PC-3 (cell line): ENCODE measurements at places on chromosomes 12 and 14.

DNA sequence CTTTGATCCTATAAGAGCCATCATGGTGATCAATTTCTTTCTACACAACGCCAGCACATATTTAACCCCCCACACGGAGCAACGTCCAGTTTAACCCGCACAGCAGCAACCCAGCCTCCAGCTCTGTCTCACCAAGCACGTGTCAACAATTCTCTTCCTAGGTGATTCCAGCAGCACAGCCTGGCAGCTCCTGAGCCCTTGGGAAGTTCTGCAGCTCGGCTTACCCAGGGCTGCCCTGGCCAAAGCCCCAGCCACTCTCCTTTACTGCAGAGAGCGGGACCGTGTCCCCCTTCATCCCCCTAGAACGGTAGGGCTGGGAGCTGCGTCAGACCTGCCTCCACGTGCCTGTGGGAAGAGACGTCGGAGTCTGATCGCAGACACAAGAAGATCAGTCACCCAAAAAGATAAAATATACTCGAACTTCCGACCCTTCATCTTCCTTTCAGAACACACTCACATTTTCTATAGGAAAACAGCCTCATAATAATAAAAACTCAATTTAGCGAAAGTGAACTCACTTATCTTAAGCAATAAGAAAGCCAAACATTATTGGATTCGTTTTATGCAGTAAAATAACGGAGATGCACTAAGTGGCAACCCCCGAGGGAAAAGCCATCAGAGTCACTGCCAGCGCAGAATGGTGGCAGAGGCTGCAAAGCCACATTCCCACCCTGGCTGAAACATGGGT lies 7.6 kb downstream of the TMEM121 start:
- no peak for DNase-seq

DNA sequence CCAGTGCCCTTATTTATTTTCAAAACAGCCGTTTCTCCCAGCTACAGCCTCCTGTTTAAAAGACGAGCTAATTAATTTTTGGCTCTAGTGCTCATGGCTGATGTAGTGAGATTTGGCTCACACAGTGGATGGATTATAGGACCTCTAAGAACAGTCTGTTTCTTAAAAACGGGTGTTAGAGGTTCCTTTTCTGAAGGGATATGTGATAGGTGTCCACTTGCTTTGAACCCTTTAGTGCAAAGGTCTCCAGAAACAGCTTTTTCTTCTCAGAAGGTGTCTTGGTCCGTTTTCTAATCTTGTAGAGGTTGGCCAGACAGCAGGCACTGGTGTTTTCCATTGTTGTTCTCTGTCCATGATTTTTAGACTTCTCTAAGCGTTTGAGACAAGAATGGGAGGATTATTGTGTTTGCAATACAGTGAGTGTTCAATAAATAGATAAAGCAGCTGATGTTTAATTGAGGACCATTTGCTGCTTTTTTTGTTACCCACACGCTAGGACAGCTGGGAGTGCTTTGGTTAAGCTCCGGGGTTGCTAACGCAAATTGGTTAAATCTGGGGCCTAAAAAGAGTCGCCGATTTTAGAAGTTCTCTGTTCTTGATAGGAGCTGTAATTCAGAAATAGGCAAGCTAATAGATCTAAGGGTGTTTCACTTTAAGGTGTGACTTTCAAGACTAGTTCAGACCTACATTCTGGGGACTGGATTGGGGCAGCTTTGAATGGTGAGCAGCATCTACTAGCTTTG lies 1.0 kb downstream of the BORCS5 start:
- DNase-seq, result no peak

GRCh38 chr14:76584271-76584702 lies 177.0 kb upstream of the VASH1 start:
- no peak for DNase-seq

DNA sequence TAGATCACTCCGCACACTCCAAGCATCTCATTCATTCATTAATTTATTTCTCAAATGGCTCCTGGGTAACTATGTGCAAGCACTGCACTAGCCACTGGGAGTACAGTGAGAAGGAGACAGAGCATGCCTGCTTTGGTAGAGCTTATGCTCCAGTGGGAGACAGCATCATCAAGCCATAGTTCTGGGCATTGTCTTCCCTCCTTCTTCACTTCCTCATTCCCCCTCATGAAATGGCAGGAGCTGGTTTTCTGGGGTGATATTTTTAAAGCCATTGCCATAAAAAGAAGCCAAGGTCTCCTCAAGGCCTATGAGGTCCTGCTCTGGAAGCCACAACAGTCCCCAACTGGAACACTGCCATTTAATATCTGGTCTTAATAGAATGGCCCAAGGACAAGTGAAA lies 20.2 kb upstream of the RIC8B start:
- no peak for DNase-seq

- DNase-seq, result no peak
Measured at GRCh38 chr12:58703866-58704265, 216.4 kb downstream of the LRIG3 start.

DNA sequence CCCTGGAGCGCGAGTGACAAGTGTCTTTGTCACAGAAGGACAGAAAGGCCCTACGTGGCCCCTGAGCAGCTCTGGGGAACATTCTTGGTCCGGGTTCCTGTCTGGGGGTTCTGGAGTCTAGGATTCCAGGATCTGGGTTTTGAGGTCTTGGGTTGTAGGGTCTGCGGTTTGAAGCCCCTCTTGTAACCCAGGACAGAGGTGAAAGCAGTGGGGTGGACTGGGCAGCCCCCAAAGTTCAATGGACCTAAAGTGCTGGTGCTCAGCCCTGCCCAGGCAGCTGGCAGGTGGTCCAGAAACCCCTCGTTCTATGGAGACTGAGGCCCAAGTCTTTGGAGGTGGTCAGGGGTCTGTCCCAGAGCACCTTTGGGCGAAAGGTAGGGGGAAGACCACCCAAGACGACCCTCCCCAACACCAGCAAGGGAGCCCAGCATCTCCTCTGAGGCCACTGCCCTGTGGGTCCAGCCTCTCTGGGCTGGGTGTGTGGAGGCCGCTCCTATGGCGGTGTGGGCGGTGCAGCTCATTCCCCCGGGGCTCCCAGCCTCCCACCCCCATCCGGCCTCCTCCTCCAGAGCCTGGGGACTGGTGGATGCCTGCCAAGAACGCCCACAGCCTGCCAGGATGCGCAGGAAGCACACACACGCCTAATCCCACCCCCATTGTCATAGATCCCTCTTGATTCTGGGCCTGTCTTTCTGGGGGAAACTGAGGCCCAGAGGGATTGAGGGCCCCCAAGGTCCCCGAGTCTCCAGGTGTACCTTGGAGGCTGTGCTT lies 30.2 kb upstream of the ANKRD9 start:
- DNase-seq, result no peak

- DNase-seq, result no peak
Measured at GRCh38 chr12:12046401-12046800, 24.3 kb upstream of the BCL2L14 start.

DNA sequence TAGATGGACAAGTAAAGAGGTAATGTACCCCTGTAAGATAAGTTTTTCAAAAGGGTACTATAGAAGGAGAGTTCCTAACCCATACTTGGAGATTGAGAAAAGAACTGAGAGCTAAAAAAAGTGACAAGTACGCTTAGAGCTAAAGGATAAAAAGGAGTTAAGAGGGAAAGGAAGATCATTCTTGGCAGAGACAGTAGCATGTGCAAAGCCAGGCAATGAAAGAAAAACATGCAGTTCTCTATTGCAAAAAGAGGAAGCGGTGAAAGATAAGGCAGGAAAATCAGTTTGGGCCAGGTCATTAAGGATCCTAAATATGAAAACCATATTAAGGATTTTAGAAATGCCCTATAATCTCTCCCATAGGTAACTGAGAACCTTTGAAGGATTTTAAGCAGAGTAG lies 500.4 kb upstream of the GARIN6 start:
- DNase-seq, result no peak

DNA sequence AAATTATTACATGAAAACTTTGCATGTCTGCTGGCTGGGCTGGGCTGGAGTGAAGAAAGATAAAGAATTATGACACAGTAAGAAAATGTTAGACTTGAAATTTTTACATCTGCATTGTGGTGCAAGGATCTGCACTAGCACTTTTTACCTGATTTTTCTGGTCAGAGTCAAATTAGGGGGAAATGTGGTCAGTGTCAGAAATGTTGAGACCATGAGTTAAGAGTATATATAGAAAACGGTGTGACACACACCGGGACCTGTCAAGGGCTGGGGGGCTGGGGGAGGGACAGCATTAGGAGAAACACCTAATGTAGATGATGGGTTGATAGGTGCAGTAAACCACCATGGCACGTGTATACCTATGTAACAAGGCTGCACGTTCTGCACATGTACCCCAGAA lies 90.3 kb downstream of the IGF1 start:
- DNase-seq, result no peak

GRCh38 chr12:126171937-126172559 lies 1106.8 kb downstream of the AACS start:
- DNase-seq, result no peak

DNA sequence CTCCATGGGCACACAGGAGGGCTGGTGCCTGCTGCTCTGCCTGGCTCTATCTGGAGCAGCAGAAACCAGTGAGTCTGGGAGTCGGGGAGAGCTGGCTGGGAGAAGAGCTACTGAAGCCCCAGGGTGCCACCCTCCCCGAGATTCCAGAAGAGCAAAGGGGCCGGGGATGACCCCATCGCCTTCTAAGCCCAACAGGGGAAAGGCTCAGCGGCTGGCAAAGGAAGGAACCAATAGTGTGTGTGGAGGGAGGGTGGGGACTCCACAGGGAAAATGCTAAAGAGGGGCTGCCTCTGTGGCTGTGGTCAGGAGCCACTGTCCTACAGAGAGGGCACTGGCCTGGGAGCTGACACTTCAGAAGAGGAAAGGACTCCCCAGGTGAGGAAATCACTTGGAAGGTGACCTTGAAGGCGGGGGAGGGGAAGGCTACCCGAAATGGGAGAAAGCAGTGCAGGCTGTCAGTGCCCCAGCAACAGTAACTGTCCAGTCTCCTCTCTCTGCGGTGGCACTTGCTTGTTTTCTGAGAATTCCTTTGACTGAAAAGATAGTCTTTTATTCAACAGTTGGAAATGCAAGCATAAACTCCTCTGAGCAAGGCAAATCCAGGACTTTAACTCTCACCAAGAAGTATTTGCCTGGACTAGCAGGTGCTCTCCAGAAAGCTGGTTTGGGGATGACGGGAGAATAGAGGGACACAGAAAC lies 552 bp downstream of the TAPBPL start:
- DNase-seq, result no peak

DNA sequence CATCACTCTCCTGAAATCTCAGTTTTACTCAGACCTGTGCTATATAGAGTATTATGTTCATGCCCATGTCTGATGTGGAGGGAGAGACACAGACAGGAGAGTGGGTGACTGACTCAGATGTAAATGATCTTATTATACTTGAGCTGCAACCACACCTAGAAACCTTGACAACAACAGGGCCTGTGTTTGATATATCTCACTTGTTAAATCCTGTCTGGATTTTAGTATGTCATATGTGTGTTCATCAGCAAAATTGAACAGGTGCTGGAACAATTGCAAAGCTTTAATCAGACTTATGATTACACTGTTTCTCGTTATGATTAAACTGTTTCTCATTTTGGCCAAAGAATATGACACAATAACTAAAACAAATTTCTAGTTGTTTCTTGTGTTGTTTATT lies 37.7 kb downstream of the DIP2B start:
- peak; percentile 93 for DNase-seq

GRCh38 chr14:93734086-93734822 lies 54.0 kb downstream of the PRIMA1 start:
- DNase-seq, result no peak

- DNase-seq, result no peak
Measured at GRCh38 chr12:99133401-99133800, 488.3 kb downstream of the APAF1 start.

- no peak for DNase-seq
Measured at GRCh38 chr12:112283546-112283945, 98.7 kb downstream of the HECTD4 start.

- DNase-seq, result no peak
Measured at GRCh38 chr12:117563007-117563406, 201.6 kb upstream of the NOS1 start.

DNA sequence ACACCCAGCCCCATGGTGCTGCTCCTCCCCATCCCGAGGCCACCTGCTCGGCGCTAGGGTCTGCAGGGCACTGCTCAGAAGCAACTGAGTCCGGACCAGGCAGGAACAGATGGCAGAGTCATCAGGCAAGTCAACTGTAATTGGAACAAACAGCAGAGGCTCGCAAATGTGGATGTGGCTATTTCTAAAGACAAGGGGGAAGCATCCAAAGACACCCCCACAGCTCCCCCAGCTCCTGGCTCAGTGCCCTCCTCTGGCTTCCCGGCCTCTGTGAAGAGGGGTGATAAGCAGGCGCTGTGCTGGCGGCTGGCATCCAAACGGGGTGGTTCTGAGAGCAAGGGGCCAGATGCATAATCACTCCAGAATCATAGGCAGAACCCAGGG lies 125.6 kb downstream of the PIWIL1 start:
- DNase-seq, result no peak

- peak; percentile 67 for DNase-seq
Measured at GRCh38 chr12:14884458-14884878, 1.2 kb downstream of the MGP start.

- no peak for DNase-seq
Measured at GRCh38 chr12:119249383-119250155, 70.8 kb downstream of the HSPB8 start.

- peak; percentile 64 for DNase-seq
Measured at GRCh38 chr14:103641161-103641560, 12.2 kb downstream of the KLC1 start.

- no peak for DNase-seq
Measured at GRCh38 chr14:95444132-95445129, 72.0 kb downstream of the SYNE3 start.

DNA sequence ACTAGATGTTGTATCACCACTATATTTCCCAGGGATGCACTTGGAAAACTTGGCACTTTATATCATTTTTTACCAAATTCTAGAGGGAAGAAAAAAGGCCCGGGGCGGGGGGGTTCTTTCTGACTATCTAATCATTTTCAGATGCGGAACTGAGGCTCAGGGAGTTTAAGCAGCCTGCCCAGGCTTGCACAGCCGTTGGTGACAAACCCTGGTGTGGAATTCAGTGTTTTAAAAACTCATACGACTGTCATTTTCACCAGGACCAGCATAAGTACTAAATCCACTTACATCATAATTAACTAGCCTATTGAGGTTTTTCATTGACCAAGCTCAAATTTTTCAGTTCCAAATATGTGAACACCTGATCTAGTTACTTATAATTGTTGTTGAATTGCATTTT lies 181.0 kb downstream of the IPO8 start:
- no peak for DNase-seq

- no peak for DNase-seq
Measured at GRCh38 chr12:26711569-26711968, 121.4 kb downstream of the ITPR2 start.

GRCh38 chr12:52436000-52436827 lies 2.0 kb upstream of the KRT75 start:
- DNase-seq, result peak; percentile 94

- no peak for DNase-seq
Measured at GRCh38 chr14:52825085-52825484, 33.7 kb upstream of the GNPNAT1 start.

- no peak for DNase-seq
Measured at GRCh38 chr14:48289701-48290100, 614.3 kb upstream of the MDGA2 start.

DNA sequence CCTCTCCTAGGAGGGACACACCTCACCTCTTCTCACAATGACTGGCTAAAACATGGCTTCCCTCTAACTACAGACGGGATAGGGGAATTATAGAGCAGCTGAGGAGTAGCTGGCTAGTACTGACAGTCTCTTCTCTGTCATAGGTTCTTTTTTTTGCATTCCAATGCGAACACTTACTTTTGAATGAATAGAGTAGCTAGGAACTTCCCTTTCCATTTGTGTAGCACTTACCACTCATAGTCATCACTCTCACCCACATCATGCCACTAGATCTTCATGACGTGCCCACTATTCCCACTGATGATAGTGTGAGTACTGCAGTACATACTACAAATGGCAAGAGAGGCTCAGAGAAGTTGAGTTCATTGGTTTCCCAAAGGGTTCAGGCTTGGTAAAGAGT lies 143.9 kb upstream of the HIF1A start:
- DNase-seq, result no peak
